ENCODE measurements at places on chromosomes 7 and 10.

DNA sequence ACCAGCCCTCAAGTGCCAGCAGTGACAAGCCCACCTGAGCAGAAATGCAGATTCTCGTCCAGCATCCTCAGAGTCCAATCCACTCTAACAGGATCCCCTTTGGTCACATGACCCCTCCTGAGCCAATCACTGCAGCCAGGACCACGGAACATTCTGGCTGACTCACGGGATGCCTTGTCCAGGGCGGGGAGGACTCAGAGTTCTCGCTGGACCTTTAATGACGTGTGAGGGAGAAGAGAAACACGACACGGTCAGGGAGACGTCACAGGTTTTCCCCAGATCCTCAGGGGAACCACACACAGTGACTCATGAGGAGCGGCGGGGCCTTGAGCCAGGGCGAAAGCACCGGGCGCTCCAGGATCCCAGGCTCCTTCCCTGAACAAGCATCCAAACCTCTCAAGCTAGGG lies 155.7 kb downstream of the PTPRN2 start:
- DNase-seq = peak; percentile 79

DNA sequence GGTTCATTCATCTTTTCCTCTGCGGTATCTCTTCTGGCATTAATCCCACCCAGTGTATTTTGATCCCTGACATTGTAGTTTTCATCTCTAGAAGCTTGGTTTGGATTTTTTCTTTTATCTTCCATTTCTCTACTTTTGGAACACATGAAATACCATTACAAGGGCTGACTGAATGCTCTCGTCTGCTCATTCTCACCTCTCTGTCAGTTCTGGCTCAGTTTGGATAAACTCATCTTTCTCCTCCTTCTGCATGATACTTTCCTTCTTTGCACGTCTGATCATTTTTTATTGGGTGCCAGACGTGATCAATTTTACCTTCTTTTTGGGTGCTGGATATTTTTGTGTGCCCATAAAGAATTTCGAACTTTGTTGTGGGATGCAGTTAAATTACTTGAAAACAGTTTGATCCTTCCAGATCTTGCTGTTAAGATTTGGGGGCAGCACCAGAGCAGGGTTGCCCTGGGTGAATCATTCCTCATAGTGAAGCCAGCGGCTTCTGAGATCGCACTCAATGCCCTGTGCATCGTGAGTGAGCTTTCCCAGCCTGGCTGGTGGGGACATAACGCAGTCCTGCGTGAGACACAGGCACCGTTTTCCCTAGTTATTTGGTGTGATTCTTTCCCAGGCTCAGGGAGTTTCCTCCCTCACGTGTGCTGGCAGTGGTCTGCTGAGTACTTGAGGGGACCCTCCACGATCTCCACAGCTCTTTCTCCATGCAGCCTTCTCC lies 53.8 kb downstream of the LHPP start:
- no peak for DNase-seq

GRCh38 chr7:73519867-73520672 lies 2.0 kb downstream of the BAZ1B start:
- no peak for DNase-seq

DNA sequence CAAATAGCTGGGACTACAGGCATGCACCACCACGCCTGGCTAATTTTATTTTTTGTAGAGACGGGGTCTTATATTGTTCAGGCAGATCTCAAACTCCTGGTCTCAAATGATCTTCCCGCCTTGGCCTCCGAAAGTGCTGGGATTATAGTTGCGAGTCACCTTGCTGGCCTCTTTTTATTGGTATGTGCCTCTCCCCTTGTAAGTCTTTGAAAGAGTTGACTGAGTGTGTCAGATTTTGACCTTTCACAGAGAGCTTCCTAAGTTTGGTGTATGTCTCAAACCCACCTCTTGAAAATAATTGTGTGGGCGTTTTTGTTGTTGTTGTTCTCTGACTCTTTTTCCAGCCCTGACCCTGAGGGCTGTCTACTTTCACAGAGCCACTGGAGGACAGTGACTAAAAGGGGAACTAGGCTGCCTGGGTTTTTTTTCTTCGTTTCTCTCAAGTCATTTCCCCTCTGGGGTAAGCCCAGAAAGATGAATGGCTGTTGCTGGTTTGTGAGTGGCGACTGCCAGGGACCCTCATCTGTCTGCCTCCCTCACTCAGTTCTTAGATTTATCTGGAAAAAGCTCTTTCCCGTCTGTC lies 262.8 kb downstream of the ZEB1 start:
- DNase-seq = no peak

DNA sequence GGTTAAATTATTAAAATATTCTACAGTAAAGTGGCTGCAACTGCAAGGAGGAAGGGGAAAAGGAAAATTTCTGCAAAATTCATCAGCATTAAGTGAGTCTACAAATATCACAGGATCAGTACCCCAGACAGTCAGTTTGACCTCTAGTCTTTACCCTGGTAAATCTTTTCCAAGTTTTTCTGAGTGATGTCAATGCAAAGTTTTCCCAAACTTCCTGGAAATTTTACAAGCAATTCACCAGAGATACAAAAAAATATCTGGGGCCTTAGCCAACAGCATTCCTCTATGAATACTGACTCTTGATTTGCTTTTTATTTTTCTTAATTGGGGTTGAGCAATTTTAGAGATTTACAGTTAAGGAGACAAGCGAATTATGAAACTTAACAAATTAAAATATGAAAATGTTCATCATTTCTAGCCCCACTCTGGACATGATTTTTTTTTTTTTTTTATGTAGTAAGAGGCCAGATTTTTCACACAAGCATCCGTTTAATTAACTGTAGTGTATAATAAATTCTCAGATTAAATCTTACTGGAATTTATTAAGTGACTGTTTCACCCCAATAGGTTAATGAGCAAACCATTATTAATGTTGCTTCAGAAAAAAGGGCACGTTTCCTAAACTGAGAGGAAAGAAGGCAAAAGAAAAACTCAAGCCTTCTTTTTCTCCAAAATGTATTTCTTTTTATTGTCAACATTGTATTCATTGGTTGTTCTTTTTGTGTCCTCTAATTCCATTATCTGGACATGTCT lies 539.5 kb upstream of the FZD8 start:
- DNase-seq = no peak

All from ureter (tissue), 1 donor.